Ammon's horn (tissue), 1 donor: ENCODE measurements at places on chromosomes 7 and 10.
A peak's percentile ranks its signal among the peaks of the same experiment; 100 is the strongest.

DNA sequence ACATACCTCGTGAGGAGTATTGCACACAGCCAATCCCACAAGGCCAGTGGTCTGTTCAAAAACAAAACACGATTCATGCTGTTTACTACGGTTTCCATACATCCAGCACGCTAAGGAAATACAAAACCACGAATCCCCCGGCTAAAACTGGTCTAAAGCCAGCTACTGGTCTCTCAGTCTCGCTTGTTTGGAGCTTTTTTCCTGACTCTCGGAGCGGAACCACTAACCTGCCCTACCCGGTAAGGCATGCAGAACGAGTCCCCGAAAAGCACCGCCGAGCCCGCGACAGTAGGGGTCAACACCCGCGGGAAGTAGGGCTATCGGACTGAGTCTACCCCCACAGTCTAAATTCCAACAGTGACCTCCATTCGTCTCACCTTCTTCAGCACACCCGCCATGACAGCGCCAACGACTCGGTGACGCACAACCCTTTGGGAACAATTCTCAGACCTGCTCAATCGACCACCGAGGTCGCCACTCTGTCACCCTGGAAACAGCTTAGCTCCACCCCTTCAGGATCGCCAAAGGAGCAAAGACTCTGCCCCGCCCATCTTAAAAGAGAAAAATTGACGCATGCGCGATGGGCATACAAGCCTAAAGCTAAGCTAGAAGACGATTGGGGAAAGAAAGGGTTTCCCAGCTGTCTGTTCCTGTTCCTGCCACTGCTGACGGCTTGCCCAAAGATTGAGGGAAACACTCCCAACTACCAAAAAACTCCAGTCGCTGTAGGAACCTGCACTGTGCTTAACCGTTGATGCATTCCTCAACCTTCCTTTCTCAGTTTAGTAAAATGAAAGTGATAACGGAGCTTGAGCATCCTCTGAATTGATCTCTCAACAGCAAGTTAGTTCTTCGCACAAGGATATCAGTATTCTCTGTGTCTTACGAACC lies at the start of gene NDUFA5:
Gene NDUFA5 (minus strand): TSS at position 421 of the 891 bp plus-strand sequence. CDS start 23 bp downstream, at position 398.
- peak; percentile 99 for DNase-seq

DNA sequence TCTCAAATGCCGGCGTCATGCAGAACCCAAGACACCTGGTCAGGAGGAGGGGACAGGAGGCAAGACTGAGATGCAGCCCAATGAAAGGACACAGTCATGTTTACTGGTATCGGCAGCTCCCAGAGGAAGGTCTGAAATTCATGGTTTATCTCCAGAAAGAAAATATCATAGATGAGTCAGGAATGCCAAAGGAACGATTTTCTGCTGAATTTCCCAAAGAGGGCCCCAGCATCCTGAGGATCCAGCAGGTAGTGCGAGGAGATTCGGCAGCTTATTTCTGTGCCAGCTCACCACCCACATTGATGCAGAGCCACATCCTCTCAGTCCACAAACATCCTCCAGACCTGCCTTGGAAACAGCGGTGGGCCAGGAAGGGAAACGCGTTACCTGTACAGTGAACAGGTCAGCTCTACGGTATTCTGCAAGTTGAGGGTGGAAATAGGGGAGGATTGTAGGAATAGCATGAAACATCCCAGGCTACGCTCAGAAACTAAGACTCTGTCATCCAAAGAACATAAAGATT lies 133.1 kb upstream of the PRSS1 start:
- DNase-seq = no peak

- peak; percentile 81 for DNase-seq
Measured at GRCh38 chr7:77439572-77439971, 23.4 kb upstream of the GSAP start.

- no peak for DNase-seq
Measured at GRCh38 chr7:65927489-65928448, 54.2 kb downstream of the GUSB start.

DNA sequence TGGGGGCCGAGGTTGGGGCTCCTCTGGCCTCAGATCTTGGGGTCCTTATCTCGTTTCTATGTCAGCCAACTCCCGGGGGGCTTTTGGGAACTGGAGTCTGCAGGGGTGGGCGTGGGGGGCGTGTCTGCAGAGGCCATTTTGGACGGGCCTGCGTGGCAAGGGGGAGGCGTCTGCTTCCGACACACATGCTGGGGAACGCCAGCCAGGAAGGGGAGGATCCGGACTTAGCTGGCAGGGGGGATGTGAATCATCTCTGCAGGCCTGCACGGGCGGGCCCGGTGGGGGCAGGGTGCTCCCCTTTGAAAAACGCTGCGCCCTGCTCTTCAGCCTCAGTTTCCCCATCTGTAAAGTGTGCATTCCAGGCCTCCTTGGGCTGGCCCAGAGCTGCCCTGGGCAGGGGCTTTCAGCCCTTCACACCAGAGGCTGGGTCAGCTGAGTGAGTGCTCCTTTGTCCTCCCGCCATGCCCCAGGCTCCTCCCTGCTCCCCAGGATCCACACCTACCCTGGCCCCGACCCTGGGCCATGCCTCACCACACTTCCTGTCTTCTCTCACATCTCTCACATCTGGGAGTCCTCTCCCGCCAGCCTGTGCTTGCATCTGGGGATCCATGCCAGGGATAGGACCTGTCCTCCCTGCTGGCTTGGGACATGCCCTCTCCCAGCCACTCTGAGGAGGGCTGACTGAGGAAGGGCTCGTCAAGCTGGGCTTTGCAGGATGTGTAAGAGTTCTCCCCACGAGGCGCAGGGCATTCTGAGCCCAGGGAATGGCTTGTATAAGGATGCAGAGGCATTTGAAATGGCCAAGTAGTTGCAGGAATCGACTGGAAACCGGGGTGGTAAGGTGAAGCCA lies 172.6 kb upstream of the TNRC18 start:
- peak; percentile 80 for DNase-seq

- no peak for DNase-seq
Measured at GRCh38 chr10:70820976-70821750, 5.4 kb downstream of the SGPL1 start.

DNA sequence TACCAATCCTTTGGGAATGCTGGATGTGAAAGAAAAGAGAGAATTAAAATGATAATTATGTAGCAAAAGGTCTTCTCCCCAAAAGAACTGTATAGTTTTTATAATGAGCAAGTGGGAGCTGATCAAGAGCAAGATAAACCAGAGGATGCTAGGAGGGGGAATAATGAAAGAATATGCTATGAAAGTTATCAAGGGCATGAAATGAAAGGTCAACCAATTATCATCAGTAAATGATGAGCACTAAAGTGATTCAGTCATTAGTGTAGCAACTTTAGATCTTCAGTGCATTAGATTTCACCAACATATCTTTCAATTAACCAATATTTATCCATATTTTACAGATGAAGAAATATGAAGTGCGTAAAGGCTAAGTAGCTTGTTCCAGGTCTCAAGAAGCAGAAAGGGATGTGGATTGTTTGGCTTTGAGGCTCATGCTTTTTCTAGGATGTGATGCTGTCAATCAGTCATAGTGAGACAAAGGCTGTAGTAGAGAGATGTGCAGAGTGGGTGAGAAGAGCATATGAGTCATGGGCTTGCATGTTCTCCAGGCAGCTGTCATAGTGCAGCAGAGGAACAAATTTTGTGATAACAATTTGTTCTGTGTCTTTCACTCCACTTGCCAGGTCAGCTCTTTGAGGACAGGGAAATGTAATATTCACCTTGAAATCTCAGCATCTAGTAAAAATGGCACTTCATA lies 5.7 kb upstream of the OR2F2 start:
- peak; percentile 68 for DNase-seq

GRCh38 chr7:74066626-74067025 lies 17.0 kb upstream of the LIMK1 start:
- DNase-seq = no peak

- DNase-seq = no peak
Measured at GRCh38 chr7:45700556-45700955, 126.4 kb downstream of the ADCY1 start.

- peak; percentile 34 for DNase-seq
Measured at GRCh38 chr7:139231513-139232376, 708 bp downstream of the UBN2 start.

DNA sequence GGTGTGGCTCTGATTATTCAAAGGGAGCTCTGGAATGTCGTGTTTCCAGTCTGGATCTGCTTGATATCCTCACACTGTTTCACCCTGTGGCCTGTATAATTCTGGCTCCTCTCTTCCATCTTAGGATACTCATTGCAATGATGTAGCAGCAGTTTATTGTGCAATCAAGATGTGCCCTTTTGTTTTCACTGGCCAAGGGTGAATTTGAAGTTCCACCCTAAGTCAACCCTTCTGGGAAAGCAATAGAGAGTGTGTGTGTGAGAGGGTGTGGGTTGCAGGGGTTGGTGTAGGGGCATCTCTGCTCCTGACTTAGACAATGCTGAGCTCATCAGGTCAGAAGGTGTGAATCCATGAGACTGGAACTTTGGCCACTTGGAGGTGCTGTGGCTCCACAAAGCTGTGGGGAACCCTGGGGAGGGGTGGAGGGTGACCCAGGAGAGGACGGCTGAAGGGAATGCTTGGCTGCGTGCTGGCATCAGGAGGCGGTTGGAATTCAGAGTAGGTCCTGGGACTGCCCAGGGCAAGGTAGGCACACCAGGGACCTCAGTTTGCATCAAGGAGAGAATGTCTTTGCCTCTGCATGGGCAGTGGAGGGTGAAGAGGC lies 118.0 kb upstream of the PRSS58 start:
- DNase-seq = no peak

DNA sequence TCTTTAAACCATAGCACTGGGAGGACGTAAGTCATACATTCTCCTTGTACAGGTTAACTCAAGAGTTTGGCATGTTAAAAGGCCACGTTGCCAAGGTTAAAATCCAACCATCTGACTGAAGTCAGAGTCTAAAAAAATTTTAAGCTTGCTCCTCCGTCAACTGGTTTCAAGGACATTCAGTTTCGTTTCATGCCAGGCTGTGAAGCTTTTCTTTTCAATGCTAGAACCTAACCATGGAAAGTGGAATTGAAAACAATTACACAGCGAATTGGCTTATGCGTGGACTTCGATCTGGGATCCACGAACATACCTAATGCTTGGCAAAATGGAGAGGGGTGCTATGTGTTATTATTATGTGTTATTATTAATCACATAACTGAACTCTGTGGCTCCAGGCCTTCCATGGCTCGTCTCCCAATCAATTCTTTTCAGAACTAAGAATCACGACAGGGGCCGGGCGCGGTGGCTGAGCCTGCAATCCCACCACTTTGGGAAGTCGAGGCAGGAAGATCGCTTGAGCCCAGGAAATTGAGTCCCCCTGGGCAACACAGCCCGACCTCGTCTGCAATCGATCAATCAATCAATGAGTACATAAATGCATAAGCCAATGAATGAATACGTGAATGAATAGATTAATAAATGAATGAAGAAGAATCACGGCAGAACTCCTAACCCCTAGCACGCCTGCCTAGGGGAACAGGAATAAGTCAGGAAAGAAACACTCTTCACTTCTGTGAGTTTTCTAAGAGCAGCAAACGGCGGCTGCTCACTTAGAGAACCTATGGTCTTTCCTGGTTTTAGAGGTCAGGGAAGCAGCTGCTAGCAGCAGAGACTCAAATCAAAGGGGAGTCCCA lies 733 bp upstream of the ARL5B start:
- DNase-seq = peak; percentile 26

DNA sequence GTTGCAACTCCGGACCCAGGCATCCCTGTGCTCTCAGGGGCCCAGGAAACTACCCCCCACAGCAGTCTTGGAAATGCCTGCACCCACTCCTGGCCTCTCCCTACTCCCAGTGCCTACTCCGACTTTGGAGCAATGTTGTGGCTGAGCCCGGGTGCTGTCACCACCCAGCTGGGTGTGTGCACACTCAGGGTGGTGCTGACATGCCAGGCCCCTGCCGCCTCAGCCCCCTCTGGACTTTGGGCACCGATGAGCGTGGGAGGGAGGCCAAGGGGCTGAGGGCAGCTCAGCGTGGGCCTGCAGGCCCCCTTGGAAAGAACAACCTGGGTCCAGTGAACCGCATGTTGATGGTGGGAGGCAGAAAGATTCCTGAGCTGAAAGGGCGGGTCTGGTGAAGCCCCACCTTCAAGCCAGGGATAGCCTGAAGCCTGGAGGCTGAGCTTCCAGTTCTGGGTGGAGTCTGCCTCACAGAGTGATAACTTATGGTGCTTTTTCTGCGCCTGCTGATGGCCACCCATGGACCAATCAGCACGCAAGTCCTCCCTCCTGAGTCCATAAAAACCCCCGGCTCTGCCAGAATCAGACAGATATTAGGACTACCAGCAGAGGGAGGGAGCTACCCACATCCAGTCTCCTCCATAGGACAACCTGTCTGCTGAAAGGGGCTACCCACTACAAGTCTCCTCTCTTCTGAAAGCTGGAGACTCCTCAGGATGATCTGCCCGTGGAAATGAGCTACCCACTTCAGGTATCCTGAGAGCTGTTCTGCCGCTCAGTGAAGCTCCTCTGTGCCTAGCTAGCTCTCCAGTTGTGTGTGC lies 380.4 kb upstream of the SORCS1 start:
- no peak for DNase-seq

DNA sequence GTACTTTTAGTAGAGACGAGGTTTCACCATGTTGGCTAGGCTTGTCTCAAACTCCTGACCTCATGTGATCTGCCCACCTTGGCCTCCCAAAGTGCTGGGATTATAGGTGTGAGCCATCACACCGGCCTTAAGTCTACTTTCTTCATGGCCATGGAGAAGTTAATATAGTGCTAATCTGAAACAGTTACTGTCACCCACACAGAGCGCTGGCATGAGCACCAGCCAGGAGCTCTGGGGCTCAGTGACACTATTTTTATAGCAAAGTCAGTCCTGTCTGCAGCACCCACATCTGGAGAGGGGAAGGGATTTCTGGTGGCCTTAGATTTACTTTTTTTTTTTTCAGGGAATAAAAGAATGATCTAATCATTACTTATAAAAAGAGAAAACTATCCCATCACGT lies 21.3 kb downstream of the DNAJC12 start:
- no peak for DNase-seq

GRCh38 chr10:113893570-113893969 lies 39.1 kb downstream of the NHLRC2 start:
- DNase-seq = no peak

DNA sequence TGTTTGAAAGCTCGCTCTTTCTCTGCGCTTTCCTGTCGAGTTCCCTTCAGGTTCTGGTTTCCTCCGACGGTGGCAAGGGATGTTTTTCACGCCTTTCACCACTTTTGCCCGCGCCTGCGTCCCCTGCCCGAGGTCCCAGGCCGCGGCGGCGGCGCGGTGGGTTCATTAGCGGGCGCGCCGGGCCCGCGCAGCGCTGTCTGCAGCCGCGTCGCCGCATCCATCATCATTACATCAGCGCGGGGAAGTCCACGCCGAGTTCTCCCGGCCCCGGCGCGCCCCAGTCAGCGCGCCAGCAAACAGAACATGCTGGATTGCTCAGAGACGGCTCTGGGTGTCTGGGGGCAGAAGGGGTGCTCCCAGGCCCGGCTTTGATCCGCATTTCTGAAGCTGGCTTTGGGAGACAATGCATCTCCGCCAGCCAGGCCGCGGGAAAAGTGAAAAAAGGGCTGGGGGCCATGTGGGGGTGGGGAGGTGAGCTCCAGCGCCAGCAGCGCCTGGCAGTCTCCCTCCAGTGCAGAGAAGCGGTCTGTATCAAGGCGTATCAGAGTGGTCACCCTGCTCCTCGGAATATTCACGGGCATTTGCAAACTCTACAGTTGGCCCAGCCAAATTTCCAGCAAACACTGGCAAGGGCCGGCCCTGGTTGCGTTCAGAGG lies 8.9 kb downstream of the GLI3 start:
- no peak for DNase-seq
